ENCODE measurements at places on chromosomes 5 and 9.

DNA sequence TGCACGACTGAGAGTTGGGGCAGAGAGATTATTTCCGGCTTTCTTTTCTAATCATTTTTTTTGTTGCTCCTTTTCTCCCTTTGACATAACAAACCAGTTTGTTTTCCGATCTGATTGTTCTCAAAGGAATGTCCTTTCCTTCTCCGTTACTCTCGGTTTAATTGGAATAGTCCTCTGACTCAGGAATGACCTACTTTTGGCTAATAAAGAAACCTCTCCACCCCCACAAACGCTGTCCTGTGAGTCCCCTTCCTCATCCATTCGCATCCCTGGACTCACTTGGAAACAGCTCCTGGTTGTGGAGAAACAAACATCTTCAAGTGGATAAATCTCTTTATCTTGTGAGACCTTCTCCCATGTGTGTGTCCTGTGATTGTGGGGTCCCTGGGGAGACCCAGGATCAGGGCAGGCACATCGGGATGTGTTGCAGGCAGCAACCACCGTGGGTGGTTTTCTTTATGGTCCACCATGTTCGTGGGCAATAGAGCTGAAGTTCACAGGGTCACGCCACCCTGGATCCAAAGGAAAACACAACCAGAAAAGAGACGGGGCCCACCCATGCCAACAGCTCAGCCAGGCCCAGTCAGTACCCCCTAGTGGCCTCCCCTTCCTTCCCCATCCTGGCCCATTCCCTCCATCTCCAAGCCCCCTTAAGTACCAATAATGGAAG is 45.2 kb upstream of the NEK6 start:
- DNase-seq = no peak

DNA sequence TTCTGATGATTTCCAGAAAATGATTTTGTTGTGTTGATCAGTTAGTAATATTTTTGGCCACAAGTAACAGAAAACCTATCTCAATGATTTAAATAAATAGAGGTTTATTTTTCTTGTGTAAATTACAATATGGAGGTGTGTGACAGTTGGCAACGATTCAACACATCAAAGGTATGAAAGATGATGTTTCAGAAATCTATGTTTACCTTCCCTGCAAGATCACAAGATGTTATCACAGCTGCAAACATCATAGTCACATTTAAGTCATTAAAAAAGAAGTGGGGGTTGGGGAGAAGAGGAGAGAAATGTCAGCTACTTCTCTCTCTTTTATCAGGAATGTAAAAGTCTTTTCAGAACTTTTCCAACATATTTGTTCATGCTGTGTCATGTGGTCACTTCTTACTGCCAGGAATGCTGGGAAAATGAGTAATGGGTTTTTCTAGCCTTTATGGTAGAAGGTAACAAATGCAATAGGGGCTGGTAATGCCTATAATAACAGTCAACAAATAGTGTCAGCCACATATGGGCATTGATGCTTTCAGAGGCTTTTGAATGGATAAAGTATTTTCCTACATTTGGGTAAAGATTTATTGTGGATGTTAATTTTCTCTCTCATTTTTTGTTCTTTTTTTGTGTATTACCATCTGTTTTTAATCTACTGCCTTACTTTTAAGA is 742.7 kb downstream of the TLE1 start:
- no peak for DNase-seq

DNA sequence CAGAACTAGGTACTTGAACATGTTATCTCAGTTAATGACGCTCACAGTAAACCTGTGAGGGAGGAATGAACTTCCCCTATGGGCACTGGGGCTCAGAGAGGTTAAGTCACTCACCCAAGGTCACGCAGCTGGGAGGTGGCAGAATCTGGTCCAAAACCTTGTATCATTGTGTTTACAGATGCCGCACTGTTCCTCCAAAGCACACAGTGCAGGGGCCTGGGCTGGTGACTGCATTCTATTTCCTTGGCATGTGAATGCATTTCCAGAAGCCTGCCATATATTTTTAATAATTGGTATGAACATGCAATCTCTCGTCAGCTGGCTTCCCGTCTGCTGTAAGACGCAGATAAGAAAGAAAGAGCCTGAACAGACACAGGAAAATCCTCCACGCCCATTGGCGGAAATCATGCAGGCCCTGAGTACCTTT is 77.0 kb upstream of the TBC1D2 start:
- no peak for DNase-seq

DNA sequence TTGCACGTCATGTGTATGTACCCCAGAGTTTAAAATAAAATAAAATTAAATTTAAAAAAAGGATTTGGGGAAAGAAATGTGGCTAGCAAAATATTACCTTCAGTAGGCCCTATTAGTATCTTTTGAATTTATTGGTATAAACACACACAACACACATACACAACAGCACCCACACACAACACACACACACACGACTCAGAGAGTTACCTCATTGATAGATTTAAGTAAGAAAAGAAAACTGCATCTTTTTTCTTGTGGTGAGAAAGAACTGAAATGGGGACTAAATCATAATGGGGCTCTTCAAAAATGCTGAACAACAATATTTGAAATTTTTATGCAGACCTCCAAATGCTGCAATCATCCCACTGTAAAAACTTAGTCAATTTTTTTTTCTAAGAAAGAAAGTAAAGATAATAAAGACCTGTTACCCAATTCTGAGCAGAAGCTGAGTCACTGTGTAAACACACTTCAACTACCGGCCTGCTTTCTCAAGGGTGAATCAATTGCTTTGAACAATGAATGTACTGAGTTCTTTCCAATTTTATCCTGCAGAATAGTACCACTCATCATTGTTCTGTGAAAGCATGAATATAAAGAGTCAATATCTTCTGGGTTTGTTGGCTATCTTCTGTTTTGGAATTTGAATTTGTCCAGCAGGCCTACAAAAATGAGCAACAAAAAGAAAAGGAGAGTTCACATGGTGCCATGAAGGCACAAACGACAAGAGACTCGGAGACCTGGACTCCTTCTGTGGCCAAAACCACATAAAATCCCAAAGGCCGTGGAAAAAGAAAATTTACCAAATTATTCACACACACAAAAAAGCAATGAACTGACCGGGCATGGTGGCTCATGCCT is 57.9 kb upstream of the CCNG1 start:
- no peak for DNase-seq

DNA sequence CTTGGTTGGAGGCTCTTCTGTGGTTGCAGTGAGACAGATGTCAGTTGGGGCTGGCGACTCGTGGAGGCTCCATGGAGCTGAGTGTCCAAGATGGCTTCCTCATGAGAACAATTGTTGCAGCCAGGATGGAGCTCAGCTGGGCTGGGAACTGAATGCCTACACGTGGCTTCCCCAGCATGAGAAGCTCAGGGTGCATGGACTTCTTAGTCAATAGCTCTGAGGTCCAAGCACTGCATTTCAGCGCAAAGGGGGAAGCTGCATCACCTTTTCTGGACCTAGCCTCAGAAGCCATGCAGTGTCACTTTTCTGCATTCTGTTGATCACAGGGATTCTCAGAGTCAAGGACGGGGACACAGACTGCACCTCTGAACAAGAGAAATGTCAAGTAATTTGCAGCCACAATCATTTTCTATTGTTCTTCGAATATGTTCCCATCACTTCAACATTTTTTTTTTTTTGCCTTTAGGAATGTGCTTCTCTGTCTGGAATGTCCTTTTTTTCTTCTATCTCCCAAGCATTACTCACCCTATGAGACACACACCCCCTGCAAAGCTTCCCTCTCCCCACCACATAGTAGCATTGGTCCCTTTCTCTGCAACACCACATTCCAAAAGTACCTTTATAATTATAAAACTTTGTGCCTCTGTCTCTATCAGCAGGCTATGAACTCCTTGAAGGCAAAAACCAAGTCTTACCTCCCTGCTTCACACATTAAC is 57.5 kb upstream of the STK32A start:
- no peak for DNase-seq
